ENCODE measurements at places on chromosomes 16 and 17.
A peak's percentile ranks its signal among the peaks of the same experiment; 100 is the strongest.

DNA sequence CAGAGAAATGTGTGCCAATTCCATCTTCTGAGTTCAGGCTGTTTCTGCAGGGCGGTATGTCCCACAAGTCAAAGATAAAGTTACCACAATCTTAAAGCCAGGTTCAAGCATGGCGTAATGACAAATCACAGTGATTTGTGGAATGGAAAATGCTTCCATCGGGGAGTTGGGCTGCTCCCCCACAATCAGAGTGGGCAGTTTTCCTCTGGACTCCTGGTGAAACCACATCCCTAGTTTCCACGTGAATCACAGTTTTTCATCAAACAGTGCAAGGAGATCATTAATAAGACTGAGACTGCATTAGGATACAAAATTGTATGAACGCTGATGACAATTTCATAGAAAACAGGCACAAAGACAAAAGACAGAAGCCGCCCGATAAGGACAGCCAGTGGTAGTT lies 3.6 kb downstream of the LITAF start:
- no peak for DNase-seq

- no peak for DNase-seq
Observed at GRCh38 chr17:76171706-76172105, 30.7 kb upstream of the FOXJ1 start.

- no peak for DNase-seq
Observed at GRCh38 chr17:83067071-83067717, 12.2 kb upstream of the METRNL start.

DNA sequence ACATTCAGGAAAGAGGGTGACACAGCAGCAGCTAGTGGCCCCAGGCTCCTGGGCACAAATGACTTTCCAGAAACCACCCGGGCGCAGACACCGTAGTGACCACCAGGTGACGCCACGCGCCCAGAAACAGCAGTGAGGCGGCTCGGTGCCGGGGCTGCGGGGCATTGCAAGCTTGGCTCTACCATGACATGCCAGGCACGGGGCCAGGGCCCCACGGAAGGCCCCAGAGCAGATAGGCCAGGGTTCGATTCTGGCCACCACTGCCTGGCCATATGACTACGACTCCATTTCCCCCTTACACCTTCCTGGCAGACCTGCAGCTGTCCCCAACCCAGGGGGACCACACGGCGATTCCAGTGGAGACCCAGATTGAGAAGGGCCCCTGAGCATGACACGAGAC lies 6.7 kb downstream of the RHBDF1 start:
- DNase-seq: peak; percentile 49

GRCh38 chr16:59634004-59634579 lies 900.0 kb upstream of the GOT2 start:
- no peak for DNase-seq

DNA sequence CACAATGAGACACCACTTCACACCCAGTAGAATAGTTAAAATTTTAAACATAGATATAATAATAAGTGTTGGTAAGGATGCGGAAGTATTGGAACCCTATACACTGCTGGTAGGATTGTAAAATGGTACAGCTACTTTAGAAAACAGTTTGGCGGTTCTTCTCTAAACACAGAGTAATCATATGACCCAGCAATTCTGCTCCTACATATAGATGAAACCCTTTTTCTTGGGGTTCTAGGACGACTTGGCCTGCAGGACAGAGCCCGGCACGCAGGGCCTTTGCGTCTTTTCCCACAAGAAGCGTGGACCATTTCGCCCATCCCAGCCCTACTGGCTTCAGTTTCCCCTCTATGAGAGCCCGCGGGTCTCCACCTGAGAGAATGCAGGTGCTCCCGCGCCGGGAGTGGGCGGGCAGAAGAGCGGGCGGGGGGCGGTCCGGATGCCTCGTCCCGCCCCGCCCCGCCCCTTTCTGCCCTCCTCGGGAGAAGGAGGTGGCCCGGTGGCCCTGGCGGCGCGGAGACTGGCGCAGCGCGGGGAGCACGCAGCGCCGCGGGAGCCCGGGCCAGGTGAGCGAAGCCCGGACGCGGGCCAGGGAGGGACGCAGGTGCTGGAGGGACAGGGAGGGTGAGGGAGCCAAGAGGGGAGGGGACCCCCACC lies at the start of gene SDR42E2:
Gene SDR42E2 (plus strand): TSS at position 508 of the 657 bp plus-strand sequence. CDS start 3,077 bp downstream, outside the sequence.
- peak; percentile 14 for DNase-seq

Data from T-helper 22 cell (primary cell).